Suprapubic skin (tissue), 4 donors: ENCODE measurements at places on chromosomes 1 and 21. TPM values are rescaled to one million over a fixed set of nuclear protein-coding genes. Genes with fewer than 3 reads are reported as not detected.

The C1orf35 gene
- total RNA-seq, result 22.0 TPM

The CR1 gene
- 1.0 TPM for total RNA-seq

The GREM2 gene
- 0.44 TPM for total RNA-seq

The TPTE gene
- not detected for total RNA-seq

The PRDM16 gene
- 0.26 TPM for total RNA-seq

GRCh38 chr1:227447531-227447990, 115.8 kb upstream of the ZNF678 start:
- H3K36me3 ChIP-seq, result no peaks in the 10 kb centered on the region
- H3K27ac ChIP-seq, result no peak overlapping the region
- no peak for DNase-seq
- H3K4me3 ChIP-seq, result peak overlapping the region; percentile 5

- H3K4me1 ChIP-seq, result peaks cover 28% of the 10 kb centered on the region
- H3K4me3 ChIP-seq, result no peak overlapping the region
- no peak for DNase-seq
- no peaks in the 10 kb centered on the region for H3K27me3 ChIP-seq
Measured at GRCh38 chr1:32501865-32502264, 37.0 kb downstream of the ZBTB8B start.

GRCh38 chr1:112337028-112337531, 58.9 kb upstream of the CTTNBP2NL start:
- DNase-seq, result no peak
- no peak overlapping the region for H3K4me3 ChIP-seq
- H3K27me3 ChIP-seq, result no peaks in the 10 kb centered on the region
- H3K4me1 ChIP-seq, result no peaks in the 10 kb centered on the region
- H3K27ac ChIP-seq, result no peak overlapping the region

DNA sequence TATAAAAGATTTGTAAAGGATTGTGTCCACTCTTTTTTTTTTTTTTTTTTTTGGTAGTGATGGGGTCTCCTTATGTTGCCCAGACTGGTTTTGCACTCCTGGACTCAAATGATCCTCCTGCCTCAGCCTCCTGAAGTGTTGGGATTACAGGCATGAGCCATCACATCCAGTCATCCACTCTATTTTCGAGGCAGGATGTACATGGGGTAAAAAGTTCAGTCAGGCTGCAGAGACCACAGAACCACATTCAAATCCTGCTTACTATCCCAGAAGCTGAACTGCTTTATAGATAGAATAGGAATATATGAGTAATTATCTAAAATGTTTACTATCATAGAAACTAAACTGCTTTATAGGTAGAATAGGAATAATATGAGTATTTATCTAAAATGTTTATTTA, 26.0 kb upstream of the KCNK2 start:
- H3K36me3 ChIP-seq, result no peaks in the 10 kb centered on the region
- no peak overlapping the region for H3K4me3 ChIP-seq
- no peak for DNase-seq
- peaks cover 9% of the 10 kb centered on the region for H3K4me1 ChIP-seq

DNA sequence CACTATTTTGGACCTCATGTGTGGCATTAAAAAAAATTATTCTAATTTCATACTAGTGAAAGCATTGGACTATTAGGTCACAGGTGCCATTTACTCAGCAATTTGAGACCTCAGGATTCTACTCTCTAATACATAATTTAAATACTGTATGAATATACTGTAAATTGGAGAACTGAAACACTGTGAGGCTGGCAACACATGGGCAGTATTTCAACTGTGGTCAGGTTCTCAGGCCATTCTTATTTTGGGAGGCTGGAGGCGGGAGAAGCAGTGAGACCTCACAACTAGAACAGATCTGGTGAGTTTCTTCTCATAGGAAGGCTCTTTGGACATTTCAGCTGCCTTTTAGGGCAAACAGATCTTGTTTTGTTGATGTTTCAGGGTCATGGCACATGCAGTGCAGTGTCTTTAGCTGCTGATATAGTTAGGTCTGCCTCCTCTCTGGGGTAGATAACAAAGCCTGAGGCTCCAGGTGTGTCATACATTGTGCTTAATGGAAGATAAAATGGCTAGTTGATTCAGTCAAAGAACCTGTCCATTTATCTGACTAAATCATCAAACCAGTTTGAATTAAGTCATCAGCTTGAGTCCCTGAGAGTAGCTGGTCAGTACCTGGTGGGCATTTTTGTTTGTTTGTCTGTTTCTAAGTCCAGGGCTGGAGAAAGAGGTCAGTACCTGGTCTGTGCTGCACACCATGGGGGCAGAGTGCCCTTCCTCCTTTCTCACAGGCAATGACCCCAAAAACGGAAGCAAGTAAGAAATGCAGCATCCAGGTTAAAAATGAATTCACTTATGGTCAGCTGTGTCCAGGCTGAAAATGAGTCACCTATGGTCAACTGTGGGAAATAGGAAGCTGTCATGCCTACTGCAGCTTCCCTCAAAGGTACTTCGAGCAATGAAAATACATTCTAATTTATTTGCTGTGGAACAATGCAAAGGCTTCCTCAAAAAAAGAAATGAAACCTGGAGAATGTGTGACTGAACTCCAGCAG, 216.2 kb downstream of the SDCCAG8 start:
- no peaks in the 10 kb centered on the region for H3K36me3 ChIP-seq
- H3K4me1 ChIP-seq, result peaks cover 28% of the 10 kb centered on the region
- no peak overlapping the region for H3K4me3 ChIP-seq
- H3K27me3 ChIP-seq, result no peaks in the 10 kb centered on the region
- no peak overlapping the region for H3K27ac ChIP-seq

DNA sequence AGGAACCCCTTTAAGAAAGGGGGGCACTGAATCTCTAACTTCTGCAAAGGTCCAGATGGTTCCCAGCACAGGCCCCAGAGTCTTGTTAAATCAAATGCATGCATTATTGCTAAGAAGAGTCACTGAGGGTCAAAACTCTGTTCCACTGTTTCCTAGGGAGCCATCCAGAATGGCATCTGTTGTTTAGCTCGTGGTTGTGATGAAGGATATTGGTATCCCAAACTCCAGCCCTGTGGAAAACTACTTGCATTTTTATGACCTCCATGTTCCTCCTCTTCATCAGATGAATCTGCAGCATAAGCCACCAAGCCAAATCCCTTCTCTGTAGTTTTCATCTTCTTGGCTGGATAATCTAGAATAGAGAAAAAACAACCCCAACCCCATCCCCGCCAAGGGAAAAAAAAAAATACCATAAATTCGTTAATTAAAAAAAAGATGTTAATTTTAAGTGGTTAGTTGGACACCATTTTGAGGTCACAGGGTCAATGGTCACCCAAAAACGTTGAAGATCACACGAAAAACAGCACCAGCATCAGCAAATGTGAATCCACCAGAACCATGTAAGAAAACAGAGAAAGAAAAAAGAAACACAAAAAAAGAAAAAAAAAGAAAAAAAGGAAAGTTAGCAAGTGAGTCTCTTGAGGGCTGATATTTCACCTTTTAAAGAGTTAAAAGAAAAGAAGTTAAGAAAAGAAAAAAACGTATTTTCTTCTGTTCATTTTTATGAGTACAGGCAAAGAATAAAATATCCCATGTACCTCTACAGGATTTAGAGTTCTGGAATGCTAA, 3.0 kb upstream of the RIT1 start:
- H3K27me3 ChIP-seq, result no peaks in the 10 kb centered on the region
- H3K36me3 ChIP-seq, result peaks cover 69% of the 10 kb centered on the region
- DNase-seq, result no peak
- H3K4me1 ChIP-seq, result peaks cover 21% of the 10 kb centered on the region

- no peaks in the 10 kb centered on the region for H3K27me3 ChIP-seq
- H3K4me3 ChIP-seq, result no peak overlapping the region
- H3K4me1 ChIP-seq, result peaks cover 8% of the 10 kb centered on the region
- no peaks in the 10 kb centered on the region for H3K36me3 ChIP-seq
- DNase-seq, result no peak
- H3K27ac ChIP-seq, result no peak overlapping the region
Measured at GRCh38 chr21:25457411-25457810, 149.9 kb downstream of the MRPL39 start.

GRCh38 chr1:85484716-85485115, 19.8 kb upstream of the DDAH1 start:
- H3K27ac ChIP-seq, result no peak overlapping the region
- H3K4me3 ChIP-seq, result no peak overlapping the region
- DNase-seq, result no peak
- no peaks in the 10 kb centered on the region for H3K36me3 ChIP-seq

GRCh38 chr1:207820568-207821463, 69.0 kb downstream of the CD46 start:
- peak; percentile 70 for DNase-seq
- no peaks in the 10 kb centered on the region for H3K27me3 ChIP-seq
- peaks cover 24% of the 10 kb centered on the region for H3K36me3 ChIP-seq
- peaks cover 95% of the 10 kb centered on the region for H3K4me1 ChIP-seq
- H3K27ac ChIP-seq, result no peak overlapping the region

DNA sequence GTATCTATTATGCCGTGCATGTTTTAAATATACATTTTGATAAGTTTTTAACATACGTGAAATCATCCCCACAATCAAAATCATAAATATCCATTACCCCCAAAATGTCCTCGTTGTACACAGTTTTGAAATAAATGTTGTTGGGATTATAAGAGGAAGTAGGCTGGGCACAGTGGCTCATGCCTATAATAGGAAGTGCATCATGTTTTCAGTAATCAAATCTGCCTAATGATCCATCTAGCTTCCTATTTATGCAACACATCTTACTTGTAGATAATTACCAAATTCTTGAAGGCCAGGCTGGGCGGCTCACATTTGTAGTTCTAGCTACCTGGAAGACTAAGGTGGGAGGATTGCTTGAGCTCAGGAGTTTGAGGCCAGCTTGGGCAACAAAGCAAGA, 15.0 kb upstream of the IFNGR2 start:
- DNase-seq, result no peak
- H3K4me1 ChIP-seq, result peaks cover 9% of the 10 kb centered on the region
- H3K36me3 ChIP-seq, result no peaks in the 10 kb centered on the region
- no peaks in the 10 kb centered on the region for H3K27me3 ChIP-seq
- no peak overlapping the region for H3K27ac ChIP-seq
